Umbilical cord (tissue), 2 donors: ENCODE measurements at places on chromosomes 12 and 14. TPM values are rescaled to one million over a fixed set of nuclear protein-coding genes. Genes with fewer than 3 reads are reported as not detected.

The ESPL1 gene
- total RNA-seq, result 8.4 TPM

The ENO2 gene
- 19.7 TPM for total RNA-seq

The ABCB9 gene
- 6.5 TPM for total RNA-seq

The ISCA2 gene
- total RNA-seq, result 42.4 TPM

The PSME1 gene
- 35.4 TPM for total RNA-seq

The SYCP3 gene
- 5.5 TPM for total RNA-seq

The AICDA gene
- total RNA-seq, result 0.96 TPM

The LGR5 gene
- total RNA-seq, result 4.1 TPM

DNA sequence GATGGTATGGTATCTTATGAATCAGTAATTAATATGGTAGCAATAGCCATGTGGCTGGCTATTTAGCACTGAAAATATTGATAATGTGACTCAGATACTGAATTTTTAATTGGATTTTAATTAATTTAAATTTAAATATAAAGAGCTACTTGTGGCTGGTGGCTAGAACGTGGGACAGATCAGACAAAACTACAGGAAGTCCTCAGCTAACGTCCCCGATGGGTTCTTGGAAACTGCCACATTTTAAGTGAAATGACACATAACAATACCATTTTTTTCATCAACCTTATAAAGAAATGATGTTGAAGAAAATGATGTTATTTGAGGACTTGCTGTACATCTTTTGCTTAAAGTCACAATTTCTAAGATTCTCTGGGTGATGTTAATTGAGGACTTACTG, 138.1 kb upstream of the FLRT2 start:
- no peak for DNase-seq

GRCh38 chr12:4112734-4113325, 160.7 kb upstream of the CCND2 start:
- DNase-seq, result no peak

GRCh38 chr14:68886109-68886434, 93.0 kb downstream of the ACTN1 start:
- no peak for DNase-seq

GRCh38 chr14:95255013-95255412, 64.7 kb downstream of the CLMN start:
- DNase-seq, result no peak

DNA sequence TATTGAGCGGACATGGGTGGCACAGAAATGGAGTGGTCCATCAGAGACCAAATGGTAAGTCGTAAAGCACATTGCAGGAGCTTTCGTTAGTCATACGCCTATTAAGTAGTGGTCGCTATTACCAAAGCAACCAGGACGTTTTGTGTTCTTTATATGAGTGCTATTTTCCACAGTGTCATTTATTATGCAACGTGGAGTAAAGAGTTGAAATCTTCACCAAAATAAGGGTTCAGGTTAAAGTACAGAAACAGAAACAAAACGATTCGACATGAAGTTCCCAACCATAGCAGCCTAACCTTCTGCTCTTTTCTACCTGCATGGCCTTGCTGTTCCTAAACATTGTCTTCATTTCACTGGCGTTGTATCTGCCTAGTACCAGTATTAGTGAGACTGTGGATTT, 20.1 kb upstream of the FGD4 start:
- no peak for DNase-seq

GRCh38 chr14:77059276-77059915, 30.9 kb upstream of the IRF2BPL start:
- no peak for DNase-seq

- DNase-seq, result no peak
These were observed 76.5 kb downstream of the EP400 start for GRCh38 chr12:132026061-132026795.

DNA sequence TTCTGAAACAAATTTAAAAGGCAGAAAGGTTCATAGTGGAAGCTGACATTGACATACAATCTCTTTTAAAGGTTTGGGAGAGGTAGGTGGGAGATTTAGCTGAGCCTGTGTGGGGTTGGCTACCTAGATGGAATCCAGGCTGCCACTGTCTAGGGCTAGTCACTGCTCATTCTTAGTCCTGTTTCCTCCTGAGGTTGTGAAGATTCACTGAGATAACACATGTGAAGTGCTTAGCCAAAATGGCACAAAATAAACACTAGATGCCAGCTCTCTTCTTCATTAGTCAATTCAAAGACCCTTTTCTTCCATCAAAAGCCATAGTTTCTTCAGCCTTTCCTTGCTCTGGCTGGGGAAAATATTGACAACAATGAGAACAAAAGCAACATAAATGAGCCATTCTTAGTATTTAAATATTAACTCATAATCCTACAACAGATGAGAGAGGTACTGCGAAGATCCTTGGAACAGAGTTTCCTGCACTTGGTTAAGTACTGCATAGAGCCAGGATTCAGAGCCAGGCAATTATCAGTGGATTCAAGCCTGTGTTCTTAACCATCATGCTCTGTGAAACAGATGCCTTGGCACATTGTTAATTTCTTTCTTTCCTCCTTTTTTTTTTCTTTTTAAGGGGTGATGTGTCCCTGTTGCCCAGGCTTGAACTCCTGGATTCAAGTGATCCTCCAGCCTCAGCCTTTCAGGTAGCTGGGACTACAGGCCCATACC, 3.5 kb downstream of the MYF6 start:
- DNase-seq, result no peak

- no peak for DNase-seq
These were observed 92.7 kb downstream of the CACNA1C start for GRCh38 chr12:2145433-2145998.

DNA sequence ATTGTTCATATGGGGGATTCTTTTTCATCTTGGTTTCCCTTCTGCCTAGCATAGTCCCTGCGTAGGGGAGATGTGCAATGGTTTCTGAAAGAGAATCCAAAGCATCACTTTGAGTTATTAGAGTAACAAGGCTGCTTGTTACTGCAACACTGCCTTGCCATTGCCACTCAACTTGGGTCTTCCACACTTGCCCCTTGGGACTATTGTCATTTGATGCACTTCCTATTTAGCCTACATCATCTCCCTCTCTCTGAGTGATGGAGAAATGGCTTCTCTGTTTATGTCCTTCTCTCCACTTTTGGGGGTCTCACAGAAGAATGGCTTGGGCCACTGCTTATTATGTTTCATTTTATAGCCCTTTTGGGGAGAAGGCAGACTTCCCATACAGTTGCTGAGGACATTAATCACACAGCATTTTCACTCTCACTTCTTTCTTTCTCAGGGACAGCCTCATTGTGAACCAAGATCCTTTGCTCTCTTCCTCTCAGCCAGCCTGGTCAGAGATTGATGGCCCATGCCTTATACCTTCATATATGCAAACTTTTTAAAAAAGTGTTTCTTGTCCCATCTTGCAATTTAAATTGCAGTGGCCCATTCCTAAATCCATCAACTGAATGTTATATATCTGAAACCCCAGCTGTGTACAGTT, 50.8 kb upstream of the POC1B start:
- DNase-seq, result no peak

- no peak for DNase-seq
These were observed 42.5 kb downstream of the MARK3 start for GRCh38 chr14:103427485-103428443.

DNA sequence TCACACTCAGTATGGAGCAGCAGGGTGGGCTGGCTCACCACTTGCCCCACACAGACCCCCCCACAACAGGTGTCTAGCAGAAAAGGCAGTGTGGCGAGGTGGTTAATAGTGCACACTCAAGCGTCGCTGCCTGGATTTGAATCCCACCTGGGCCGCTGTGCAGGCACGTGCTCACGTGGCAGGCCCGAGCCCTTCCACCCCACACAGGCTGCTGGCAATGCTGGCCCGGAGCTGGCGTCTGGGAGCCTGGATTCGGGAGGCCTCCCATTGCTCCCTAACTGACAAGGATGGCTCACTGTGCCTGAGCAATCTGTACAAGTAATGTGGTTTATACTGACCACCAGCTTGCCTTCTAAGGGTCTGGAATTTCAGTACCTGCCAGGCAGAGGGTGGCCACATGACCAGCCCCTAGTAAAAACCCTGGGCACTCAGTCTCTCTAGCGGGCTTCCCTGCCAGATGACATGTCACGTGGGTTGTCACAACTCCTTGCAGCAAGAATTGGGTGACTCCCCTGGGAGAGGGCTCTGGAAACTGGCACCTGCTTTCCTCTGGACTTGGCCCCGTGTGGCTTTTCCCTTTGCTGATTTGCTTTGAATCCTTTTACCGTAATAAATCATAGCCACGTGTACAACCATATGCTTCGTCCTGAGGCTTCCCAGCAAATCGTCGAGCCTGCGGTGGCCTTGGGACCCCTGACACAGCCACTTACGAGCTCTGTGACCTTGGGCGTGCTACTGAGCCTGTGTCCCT, 72.8 kb downstream of the SCARB1 start:
- no peak for DNase-seq

GRCh38 chr12:70444903-70445302, 78.8 kb downstream of the KCNMB4 start:
- DNase-seq, result no peak

- DNase-seq, result no peak
These were observed 6.2 kb downstream of the EIF2S3B start for GRCh38 chr12:10511756-10512355.

DNA sequence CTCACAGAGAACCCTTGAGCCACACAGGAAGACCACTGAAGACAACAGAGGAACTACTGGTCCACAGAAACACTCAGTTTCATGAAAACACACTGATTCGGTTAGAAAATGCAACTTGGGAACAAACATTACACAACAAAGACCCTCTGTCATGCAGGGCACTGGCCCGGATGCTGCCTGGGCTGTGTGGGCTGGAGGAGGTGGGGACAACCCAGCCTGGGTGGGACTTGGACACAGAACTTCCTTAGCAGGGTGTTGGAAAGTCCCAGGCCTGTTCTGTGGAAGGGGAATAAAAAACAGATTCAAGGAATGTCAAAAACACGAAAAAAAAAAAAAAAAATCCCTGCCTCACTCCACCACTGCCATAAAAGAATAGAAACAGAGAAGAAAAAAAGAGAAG, 181.0 kb downstream of the MON2 start:
- DNase-seq, result no peak
